ENCODE measurements at places on chromosomes 2 and 18.

DNA sequence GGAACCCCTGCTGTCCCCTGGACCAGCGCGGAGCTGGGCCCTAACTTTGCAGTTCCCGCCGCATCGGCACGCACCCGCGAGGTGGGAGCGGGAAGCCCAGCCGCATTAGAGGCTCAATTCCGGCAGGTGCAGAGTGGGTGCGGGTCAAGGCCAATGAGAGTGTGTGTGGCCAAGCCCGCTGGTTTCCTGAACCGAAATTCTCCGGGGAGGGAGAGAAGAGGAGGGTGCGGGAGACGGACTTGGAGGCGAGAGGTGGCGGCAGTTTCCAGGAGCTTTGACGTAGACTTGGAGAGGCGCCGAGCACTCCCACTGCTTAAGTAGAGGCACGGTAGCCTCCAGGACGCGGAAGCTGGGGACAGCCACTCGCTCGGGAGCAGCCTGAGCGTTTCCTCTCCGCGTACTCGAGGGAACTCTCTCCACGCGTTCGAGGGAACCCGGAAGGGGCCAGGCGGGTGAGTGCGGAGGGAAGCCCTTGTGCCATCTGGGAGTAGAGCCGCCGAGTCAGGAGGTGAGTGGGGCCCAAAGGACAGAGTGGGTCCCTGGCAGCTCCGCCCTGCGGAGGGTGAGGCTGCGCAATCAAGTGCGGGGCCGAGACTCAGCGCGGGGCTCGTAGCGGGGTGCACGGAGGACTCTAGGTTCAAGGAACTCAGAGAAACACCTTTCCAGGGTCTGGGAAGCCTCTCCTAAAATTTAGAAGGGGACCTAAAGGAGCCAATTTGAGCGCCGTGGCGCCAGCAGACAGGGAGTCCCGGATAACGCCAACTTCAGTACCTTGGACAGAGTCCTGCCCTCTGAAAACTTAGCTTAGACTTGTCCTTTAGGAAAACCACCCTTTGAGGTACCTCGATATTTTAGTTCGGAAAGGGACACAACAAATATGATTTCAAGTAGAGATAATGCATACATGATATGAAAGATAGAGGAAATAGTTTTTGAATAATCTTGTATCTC is at the start of gene FAM237A:
Gene FAM237A (plus strand): TSS at position 413 of the 951 bp plus-strand sequence. CDS start 1,750 bp downstream, outside the sequence.
- DNase-seq, result peak; percentile 51

GRCh38 chr2:67716895-67717396 is 319.8 kb downstream of the ETAA1 start:
- no peak for DNase-seq

GRCh38 chr2:237434866-237435311 is 20.9 kb upstream of the COL6A3 start:
- DNase-seq, result no peak

- no peak for DNase-seq
Measured at GRCh38 chr18:60112369-60112768, 212.6 kb downstream of the PMAIP1 start.

GRCh38 chr18:1039421-1039820 is 134.8 kb downstream of the ADCYAP1 start:
- no peak for DNase-seq

- DNase-seq, result no peak
Measured at GRCh38 chr2:6793371-6793770, 72.3 kb downstream of the CMPK2 start.

DNA sequence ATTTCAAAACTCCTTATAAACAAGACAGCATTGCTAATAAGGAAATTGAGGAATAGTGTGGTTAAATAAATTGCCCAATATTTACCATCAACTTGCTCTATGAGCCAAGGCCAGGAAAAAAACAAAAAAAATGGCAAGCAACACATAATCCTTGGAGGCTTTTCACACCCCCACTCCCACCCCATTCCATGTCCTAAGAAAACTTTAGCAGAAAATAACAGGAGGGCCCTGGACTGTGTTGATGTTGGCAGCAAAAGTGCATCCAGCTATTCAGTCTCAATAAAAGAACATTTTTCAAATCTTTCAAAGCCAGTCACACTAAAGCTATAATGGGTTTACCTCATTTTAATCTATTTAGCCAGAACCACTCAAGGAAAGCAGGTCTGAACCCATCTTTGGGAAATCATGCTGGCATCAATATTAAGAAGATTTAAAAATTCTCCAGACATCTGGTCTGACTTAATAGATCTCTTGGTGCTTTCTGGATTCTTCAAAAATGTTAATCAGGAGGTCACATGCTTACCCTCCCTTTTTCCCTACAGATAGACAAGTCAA is 34.6 kb upstream of the STK17B start:
- no peak for DNase-seq

GRCh38 chr2:196697825-196698224 is 58.3 kb downstream of the CCDC150 start:
- DNase-seq, result peak; percentile 7

DNA sequence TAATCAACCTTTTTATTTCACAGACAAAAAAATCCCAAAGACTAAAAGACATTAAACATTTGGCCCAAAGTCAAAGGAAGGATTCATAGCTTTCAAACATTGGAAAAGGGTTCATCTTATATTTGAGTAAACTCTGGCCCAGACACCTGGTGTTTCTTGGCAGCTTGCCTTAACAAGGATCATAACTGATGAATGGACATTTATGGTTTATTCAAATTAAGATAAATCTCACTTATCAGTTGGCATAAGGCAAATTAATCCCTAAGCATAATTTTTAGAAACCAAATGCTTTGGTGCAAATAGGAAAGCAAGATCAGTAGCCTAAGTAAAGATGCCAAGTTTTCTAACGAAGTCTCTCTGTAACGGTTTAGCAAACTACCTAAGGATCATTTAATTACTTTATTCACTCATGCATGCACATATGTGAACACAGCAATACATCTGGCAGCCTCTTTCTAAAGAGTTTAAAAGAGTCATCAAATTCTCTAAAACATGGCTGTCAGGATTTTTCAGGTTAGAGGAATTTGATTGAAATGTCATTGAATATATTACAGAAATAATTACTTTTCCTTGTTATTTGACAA is 323.4 kb upstream of the RBMS1 start:
- DNase-seq, result no peak

- no peak for DNase-seq
Measured at GRCh38 chr2:173415431-173416381, 61.0 kb downstream of the CDCA7 start.

DNA sequence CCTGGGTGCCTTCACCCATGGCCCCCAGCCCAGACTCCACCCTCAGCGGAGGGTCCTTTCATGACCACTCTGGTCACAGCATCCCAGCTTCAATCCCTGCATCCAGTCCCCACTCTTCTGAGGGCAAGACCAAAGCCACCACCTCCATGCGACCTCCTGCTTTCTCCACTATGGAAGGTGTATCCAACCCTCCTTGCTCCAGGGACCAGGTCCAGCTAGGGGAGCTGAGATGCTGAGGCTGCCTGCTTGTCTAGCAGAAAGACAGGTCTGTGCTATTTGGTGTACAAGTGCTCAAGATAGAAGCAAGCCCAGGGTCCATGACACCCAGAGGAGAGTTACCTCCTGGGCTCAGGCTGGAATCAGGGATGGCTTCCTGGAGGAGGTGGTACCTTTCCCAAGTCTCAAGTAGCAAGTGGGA is 73.8 kb upstream of the RAB6C start:
- DNase-seq, result no peak

- no peak for DNase-seq
Measured at GRCh38 chr2:234254783-234255521, 204.4 kb downstream of the SPP2 start.

- no peak for DNase-seq
Measured at GRCh38 chr2:214135966-214136365, 274.9 kb upstream of the VWC2L start.

GRCh38 chr2:27652790-27653189 is 10.6 kb downstream of the SUPT7L start:
- DNase-seq, result no peak

- no peak for DNase-seq
Measured at GRCh38 chr2:41872646-41873045, 175.2 kb upstream of the PKDCC start.

DNA sequence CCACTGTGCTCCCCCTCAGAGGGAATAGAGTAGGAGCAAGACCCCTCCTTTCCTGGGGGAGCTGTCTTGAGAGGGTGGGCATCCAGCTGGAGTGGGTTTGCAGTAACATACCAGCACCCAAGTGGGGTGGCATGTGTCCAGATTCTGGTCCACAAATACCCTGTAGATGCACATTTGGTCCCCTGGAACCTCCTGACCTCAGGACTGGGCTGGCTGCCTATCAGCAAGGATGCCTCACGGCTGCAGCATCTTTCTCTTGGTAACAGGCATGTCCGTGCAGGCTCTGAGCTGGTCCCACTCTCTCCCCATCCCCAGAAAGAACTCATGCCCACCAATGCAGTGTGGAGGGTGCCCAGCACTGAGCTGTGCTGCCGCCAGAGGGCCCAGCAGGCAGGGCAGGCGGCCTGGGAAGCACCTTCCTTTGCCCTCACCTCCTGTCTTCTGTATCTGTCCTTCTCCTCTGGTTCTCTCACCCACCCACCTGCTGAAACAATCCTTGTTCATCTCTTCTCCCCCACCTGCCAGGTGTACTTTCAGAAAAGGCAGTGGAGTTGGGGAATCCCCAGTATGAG is 47.4 kb downstream of the ITGB1BP1 start:
- no peak for DNase-seq

GRCh38 chr2:178401994-178402437 is 49.0 kb downstream of the PRKRA start:
- DNase-seq, result no peak

DNA sequence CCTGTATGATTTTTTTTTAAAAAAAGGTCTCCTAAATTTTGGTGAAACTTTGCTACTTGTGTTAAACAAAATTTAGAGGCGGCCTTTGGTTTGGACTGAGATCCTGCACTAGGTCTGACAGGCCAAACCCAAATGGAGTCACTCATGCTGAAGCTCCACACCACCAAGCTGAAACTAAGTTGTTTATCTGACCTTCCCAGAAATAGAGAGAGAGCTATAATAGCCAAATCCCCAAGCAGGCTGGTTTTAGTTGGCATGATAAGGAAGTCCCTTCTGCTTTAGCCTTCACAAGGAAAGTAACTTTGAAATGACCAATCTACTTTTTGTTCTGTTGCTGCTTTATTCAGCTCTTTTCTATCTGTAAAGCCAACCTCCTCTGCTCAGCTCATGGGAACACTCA is 17.1 kb upstream of the THUMPD2 start:
- no peak for DNase-seq

GRCh38 chr2:239182981-239183791 is 217.6 kb downstream of the HDAC4 start:
- no peak for DNase-seq

DNA sequence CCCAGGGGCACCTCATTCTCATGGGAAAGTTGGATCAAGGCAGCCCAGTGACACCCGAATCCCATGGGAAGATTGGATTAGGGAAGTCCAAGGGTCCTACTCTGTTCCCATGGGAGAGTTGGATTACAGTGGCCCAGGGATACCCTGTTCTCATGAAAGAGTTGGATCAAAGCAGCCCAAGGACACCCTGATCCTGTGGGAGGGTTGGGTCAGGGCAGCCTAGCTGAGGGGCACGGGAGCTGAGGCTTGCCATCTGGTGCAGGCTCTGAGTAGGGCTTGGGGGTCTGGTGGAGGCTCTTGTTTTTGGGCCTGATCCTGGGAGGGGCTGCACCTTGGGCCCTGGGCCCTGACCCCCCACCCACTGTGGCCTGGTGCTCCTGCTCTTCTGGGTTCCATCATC is 87.1 kb downstream of the ACKR3 start:
- no peak for DNase-seq

- peak; percentile 34 for DNase-seq
Measured at GRCh38 chr2:182980115-182980514, 58.1 kb downstream of the NCKAP1 start.

GRCh38 chr18:75207310-75208154 is 1.4 kb downstream of the PTGR3 start:
- DNase-seq, result peak; percentile 70

GRCh38 chr2:53286345-53286744 is 481.3 kb upstream of the CHAC2 start:
- no peak for DNase-seq

GRCh38 chr2:85549826-85550225 is 10.9 kb downstream of the MAT2A start:
- DNase-seq, result no peak

GRCh38 chr2:46163098-46163430 is 134.1 kb upstream of the EPAS1 start:
- DNase-seq, result no peak

DNA sequence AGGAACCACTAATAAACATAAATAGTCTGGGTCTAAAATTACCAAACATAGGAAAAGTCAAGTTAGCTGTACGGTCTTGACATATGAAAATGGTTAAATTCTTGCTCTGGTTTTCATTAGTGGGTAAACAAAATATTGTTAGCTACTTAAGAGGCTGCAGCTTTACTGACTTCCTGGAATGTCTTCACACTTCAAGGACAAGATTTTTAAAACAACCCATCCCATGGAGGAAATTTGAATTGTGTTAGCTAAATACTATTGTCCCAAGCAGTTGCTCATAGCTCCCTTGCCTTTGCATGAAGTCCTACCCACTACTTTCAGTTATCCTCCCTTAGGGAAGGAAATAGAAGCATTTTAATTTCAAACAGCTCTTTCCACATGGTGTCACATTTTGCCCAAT is 128.5 kb downstream of the EPHA4 start:
- DNase-seq, result no peak

GRCh38 chr2:217971166-217971565 is 31.6 kb downstream of the TNS1 start:
- no peak for DNase-seq

- DNase-seq, result peak; percentile 77
Measured at GRCh38 chr2:63841254-63842022, at the start of gene UGP2. Gene UGP2 (plus strand): TSS chr2:63841896. CDS start chr2:63842186, 290 bp downstream.

- DNase-seq, result no peak
Measured at GRCh38 chr2:116582850-116583249, 1231.6 kb upstream of the DDX18 start.

DNA sequence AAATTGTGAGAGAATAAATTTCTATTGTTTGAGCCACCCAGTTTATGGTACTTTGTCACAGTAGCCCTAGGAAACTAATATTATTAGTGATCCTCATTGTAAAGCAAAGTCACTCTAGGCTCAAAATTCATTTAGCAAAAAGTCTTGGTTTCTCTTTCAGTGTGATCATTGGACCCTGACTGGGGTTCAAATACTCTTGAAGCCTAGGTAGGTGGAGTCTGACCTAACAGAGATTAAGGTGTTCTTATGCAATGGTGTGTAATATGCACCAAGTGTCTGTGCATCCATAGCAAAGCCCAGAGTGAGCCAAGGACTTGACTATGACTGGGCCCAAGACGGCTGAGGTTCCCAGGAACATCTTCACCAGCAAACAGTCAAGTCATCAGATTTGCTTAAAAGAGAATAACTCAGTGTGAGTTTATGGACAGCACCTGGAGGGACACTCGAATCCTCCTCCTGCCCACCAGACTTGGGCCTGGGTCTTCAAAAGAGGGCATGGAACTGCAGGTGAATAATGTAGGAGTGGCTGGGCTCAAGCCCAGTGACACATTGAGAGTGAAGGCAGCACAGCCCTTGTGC is 51.1 kb upstream of the BCL11A start:
- DNase-seq, result no peak

DNA sequence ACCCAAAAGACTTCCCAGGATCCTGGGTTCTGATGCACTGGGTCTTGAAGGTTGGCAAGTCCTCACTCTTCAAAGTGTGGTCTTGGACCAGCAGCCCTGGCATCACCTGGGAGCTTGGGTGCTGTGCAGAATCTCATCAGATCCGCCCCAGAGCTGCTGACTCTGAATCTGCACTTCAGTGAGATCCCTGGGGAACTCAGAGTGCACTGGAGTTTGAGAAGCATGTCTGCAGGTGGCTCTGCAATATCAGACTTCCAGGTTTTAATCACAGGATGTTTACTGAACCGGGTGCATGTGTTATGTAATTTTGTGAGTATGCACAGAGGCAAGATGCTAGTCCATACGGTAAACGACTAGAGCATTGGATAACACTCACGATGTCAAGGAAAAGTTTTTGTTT is 58.0 kb upstream of the BOD1L2 start:
- no peak for DNase-seq

- no peak for DNase-seq
Measured at GRCh38 chr18:75285876-75286275, 75.3 kb downstream of the TSHZ1 start.

All from GM13977 (cell line).